ENCODE measurements at places on chromosomes 4 and X.
A peak's percentile ranks its signal among the peaks of the same experiment; 100 is the strongest.

DNA sequence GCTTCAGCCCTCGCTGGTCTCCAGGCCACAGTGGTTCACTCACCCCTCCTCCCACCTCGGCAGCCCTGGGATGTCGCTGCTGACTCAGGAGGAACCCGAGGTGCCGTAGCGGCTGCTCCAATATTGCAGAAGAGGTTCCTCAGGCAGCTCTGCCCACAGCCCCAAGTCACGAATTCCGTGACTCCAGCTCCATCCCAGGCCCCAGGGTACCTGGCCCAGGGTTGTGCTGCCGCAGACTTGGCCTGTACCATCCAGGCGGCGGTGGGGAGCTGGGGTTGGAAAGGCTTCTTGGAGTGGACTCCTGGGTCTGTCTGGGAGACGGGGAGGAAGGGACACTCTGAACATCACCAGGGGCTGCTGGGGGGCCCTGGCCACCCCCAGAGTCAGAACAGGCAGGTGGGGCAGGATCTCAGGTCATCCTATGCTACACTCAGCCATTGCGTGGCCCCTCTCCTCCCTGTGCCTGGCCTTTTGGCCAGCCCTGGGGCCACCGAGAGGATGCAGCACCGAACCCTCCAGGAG lies 728 bp upstream of the HGFAC start:
- no peak for DNase-seq

GRCh38 chr4:168440442-168441264 lies 39.6 kb downstream of the DDX60L start:
- DNase-seq = no peak

GRCh38 chrX:15834053-15834452 lies 20.6 kb downstream of the AP1S2 start:
- no peak for DNase-seq

DNA sequence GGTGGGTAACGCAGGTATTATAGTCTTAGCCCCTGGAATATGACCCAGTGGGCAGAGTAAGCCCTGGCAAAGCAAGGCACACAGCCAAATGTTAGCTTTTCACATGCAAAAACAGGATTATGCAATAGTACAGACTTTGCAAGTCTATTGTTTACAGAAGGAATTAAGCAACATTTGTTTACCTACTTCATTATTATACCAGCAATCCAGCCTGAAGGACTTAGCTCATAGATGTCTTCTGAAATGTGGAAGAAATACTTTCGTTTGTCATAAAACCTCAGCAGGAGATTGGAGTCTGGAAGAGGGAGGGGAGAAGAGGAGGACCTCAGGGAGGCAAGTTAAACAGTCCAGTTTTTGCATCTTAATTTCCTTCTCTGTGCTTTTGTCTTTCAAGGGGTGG lies 226.7 kb upstream of the CENPE start:
- no peak for DNase-seq

DNA sequence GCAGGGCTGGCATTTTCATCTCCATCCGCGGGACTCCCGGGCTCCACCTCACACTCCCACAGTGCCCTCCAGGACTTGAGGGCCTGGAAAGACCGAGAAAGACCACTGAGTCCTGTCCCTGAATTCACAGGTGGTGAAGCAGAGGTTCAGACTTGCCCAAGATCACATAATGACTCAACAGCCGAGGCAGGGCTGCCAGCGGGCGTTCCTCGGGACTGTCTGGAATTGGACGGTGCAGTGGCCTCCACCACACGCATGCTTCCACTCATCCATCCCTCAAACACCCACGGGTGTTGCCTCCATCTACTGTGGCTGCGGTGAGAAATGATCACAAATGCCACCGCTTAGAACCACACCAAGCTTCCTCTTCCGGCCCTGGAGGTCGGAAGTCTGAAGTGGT lies 6.9 kb upstream of the ADRA2C start:
- DNase-seq = no peak

DNA sequence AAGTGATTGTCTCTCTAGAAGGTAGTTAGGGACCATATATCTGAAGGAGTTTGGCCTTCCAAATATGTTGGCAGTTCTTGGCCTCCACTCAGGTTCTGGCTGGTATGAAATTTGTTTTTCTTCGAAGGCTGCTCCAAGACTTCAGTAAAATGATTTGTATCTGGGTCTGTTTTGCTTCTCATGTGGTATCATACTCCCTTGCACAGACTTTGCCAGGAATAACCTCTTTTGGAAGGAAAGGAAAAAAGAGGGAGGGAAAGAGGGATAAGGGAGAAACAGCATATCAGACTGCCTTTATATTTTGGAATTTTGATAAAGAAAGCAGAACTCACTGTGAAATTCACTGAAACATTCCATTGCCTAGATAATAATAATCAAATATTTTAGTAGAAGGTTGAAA lies 242.1 kb upstream of the HHIP start:
- no peak for DNase-seq

DNA sequence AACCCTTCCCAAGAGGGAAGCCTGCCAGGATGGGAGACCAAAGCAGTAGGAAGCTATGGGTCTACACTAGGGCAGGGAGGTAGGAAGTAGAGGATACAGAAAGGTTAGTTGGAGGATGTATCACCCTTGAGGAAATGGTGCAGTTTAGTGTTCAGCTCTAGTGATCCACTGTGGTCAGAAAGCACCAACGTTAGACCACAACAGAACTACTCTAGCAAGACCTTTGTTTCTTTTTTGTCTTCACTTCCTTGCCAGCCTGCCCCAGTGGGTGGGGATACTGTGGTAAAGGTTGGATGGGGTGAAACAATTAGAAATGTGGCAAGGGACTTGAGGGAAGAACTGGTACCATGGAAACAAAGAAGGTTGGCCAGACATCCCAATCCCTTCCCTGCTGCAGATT lies 83.3 kb downstream of the DDIT4L start:
- DNase-seq = peak; percentile 33

GRCh38 chr4:845836-846251 lies 19.9 kb upstream of the CPLX1 start:
- DNase-seq = no peak

DNA sequence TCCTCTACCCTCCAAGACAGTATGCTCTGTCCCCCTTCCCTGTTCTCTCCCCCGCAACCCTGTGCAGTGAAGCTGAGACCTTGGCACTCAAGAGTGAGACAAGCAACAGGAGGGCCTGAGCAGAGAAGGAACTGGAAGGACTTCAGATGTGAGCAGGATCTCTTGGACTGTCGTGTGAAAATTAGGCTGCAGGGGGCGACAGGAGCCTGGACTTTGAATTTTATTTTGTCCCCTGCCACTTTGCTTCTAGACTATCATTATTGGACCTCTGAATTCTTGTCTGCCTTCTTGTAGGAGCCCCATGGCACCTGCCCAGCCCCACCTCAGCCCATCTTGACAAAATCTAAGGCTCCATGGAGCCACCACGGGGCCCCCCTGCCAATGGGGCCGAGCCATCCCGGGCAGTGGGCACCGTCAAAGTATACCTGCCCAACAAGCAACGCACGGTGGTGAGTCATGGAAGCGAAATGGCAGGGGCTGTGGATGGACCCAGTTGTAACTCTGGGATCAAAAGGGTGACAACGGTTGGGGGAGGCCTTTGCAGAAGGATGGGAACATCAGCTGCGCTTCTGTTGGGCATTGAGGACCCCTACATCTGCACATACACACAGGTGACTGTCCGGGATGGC lies 1.7 kb downstream of the ARAF start:
- DNase-seq = no peak

- DNase-seq = no peak
Measured at GRCh38 chrX:39883666-39884065, 214.1 kb downstream of the BCOR start.

DNA sequence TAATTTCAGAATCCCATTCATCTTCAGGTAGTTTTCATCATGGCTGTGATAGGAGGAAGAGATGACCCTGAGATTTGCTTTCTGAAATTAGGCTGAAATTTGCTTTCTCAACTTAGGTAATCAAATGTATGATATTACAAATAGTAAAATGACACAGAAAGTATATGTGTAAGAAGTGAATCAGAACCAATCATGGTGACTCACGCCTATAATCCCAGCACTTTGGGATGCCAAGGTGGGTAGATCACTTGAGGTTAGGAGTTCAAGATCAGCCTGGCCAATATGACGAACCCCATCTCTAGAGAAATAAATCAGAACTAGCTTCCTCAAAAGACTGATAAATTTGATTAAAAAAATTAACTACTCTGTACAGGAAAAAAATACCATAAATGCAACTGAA lies 555.4 kb downstream of the STPG2 start:
- no peak for DNase-seq

- DNase-seq = no peak
Measured at GRCh38 chr4:119678761-119679160, 50.2 kb upstream of the PDE5A start.

DNA sequence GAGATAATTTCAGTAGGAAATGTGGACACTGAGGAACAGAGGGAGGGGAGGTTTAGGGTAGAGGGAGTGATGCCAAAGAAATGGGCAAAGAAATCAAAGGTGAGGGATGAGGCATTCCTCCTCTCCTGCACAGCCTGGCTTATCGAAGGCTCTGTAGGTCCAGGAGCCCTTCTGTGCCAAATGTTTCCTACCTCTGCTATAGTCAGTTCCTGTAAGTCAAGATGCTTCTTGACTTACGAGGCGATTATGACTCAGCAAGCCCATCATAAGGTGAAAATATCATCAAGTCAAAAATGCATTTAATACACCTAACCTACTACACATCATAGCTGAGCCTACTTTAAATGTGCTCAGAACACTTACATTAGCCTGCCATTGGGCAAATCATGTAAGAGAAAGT lies 60.0 kb upstream of the ARHGAP24 start:
- DNase-seq = no peak

- DNase-seq = no peak
Measured at GRCh38 chr4:82223715-82224114, 150.1 kb downstream of the HNRNPD start.

DNA sequence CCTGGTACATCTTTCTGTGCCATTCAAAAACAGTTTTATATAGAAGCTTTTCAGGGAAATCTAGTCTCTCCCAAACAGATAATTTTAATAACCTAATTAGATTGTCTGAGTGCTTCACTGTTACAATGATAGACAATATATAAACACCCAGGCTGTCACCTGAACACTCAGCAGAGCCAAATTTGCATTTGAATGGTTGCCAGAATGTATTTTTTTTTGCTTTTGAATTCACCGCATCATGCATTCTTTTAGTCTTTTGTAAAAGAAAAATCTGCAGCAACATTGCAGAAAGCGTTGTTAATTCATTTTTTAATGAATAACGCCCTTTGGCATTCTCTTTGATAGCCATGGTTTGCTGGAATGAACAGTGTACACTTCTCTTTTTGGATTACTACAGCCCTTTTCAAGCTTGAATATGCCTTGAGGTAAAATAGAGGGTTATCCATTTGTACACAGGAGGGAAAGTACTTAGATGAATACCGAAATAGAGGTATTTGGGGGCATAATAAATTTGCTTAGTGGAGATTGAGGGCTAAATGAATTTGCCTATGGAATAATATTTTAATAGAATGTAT lies 175.0 kb upstream of the EPHA5 start:
- no peak for DNase-seq

GRCh38 chr4:186134257-186134656 lies 29.8 kb downstream of the FAM149A start:
- peak; percentile 40 for DNase-seq

GRCh38 chrX:9658409-9658808 lies 107.2 kb downstream of the GPR143 start:
- DNase-seq = no peak

DNA sequence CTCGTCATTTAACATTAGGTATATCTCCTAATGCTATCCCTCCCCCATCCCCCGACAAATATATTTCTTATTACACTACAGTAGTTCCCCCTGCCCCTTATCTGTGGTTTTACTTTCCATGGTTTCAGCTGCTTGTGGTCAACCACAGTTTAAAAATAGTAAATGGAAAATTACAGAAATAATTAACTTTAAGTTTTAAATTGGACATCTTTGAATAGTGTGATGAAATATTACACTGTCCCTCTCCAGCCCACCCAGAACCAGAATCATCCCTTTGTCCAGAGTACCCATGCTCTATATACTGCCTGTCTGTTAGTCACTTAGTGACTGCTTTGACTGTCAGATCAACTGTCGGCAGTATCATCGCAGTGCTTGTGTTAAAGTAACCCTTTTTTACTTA lies 47.4 kb upstream of the VEGFC start:
- no peak for DNase-seq

- no peak for DNase-seq
Measured at GRCh38 chr4:107689912-107690587, 30.0 kb downstream of the PAPSS1 start.

- no peak for DNase-seq
Measured at GRCh38 chr4:957581-958313, 15.6 kb downstream of the DGKQ start.

- no peak for DNase-seq
Measured at GRCh38 chrX:11403631-11404030, 110.4 kb downstream of the AMELX start.

- DNase-seq = no peak
Measured at GRCh38 chr4:183342541-183343533, 20.6 kb upstream of the CLDN24 start.

DNA sequence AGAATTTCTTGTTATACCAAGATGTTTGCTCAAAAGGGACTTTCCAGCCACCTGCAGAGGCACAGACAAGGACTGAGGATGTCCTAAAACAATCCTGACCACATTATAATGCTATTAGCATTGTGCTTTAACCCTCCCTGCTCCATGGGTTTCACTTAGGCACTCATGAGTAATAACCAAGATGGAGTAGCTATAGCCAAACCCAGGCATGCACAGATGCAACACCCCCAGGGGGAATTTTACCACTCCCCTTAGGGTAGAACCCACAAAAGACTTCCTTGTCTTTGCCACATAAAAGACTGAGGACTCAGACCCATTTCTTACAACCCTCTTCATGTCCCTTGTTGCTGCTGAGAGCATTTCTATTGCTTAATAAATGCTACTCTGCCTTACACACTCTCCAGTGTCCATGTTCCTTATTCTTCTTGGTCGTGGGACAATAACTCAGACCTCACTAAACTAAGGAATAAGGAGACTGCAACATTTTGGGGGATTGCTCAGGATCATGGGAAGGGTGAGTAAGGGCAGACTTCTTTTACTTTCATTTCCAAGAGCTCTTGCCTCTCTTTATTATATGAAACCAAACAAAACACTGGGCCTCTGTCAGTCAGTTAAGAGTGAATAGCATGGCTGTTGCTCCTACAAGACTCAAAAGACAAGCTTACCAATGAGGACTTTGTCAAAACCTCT lies 103.5 kb downstream of the TECRL start:
- DNase-seq = no peak

- no peak for DNase-seq
Measured at GRCh38 chr4:119266153-119266552, 53.6 kb downstream of the USP53 start.

GRCh38 chrX:109775386-109775785 lies 42.3 kb upstream of the ACSL4 start:
- DNase-seq = no peak

DNA sequence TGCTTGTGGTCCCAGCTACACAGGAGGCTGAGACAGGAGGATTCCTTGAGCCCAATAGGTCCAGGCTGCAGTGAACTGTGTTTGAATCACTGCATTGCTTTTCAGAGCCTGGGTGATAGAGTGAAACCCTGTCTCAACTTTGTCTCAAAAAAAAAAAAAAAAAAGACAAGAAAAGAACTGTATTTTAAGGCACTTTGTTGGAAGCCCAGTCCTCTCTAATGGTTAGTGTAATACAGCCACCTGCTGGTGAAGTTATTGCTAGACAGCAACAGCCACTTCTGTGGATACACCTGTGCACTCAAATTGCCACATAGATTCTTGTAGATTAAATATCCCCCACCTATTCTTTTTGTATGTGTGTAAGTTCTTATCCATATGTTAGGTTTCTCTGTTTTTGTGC lies 10.1 kb upstream of the FGG start:
- no peak for DNase-seq

GRCh38 chrX:48802905-48803200 lies 986 bp downstream of the HDAC6 start:
- no peak for DNase-seq

GRCh38 chr4:170087163-170087700 lies 2.5 kb downstream of the AADAT start:
- DNase-seq = no peak

All from GM06990 (cell line).